Neural crest cell (in vitro differentiated cells): ENCODE measurements at places on chromosomes 3 and 15. TPM values are rescaled to one million over a fixed set of nuclear protein-coding genes. Genes with fewer than 3 reads are reported as not detected.
A peak's percentile ranks its signal among the peaks of the same experiment; 100 is the strongest.

DNA sequence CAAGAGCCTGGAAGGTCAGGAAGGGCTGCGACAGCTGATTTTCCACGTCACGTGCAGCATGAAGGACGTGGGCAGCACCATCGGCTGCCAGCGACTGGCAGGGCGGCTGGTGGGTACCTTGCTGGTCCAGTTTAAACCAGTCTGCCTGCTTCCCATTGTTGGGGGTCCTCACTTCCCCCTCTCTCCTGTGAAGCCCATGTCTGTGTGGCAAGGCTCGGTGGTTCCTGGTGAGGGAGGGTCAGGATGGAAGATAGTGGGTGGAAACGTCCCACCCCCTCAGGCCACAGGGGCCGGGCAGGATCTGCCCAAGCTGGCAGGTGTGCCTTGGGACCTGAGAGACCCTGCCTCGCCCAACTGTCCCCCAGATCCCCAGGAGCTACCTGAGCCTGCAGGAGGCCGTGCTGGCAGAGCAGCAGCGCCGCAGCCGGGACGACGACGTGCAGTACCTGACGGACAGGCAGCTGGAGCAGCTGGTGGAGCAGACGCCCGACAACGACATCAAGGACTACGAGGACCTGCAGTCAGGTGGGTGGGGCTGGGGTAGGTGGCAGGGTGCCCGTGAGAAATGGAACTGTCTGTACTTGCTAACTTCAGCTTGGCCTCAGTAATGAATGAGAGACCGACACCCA, 108.2 kb downstream of the LRRK1 start:
- DNase-seq = no peak
- H3K4me1 ChIP-seq = peaks cover 47% of the 10 kb centered on the region
- H3K27ac ChIP-seq = no peak overlapping the region
- peaks cover 4% of the 10 kb centered on the region for H3K27me3 ChIP-seq
- no peaks in the 10 kb centered on the region for H3K36me3 ChIP-seq
- H3K4me3 ChIP-seq = no peak overlapping the region

DNA sequence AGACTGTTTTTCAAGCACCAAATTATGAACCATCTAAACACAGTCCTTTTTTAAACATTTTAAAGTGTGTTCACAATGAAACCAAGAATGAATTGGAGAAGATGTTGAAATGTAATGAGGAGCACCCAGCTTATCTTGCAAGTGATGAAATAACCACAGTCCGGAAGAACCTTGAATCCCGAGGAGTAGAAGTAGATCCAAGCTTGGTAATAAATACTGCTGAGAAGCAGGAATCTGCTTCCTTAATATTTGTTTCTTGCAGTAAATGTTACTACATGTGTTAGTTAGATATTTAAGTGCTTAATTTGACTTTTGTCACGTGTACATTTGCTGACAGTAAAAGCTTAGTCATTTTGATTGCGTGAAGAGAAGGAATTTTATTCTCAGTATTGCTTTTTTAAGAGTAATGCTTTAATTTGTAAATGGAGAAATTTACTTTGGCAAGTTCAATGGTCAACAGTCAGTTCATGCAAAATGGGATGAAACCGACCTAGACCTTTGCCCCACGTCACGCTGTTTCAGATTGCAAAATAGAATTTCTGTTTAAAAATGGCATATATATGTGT, 69.8 kb downstream of the OPA1 start:
- H3K27me3 ChIP-seq = no peaks in the 10 kb centered on the region
- DNase-seq = no peak
- H3K4me3 ChIP-seq = no peak overlapping the region
- no peaks in the 10 kb centered on the region for H3K4me1 ChIP-seq
- no peak overlapping the region for H3K27ac ChIP-seq

DNA sequence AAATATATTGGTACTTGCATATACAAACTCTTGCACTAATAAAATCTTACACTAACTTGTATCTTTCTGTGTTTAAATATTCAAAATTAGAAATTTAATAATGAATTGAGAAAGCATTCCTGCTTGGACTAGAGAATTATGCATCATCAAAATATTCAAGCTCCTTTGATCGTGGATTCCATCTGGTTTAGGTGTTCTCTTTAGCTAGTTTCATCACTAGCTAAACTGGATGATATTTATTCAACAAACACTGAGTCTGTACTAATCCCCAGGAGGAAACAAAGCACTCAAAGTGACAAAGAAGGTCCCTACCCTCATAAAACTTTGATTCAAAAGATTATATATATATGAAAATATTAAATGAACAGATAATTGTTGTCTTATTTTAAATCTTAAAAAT, 1360.9 kb upstream of the ALCAM start:
- no peak overlapping the region for H3K4me3 ChIP-seq
- H3K27ac ChIP-seq = no peak overlapping the region
- no peak for DNase-seq
- H3K36me3 ChIP-seq = no peaks in the 10 kb centered on the region
- H3K4me1 ChIP-seq = no peaks in the 10 kb centered on the region

GRCh38 chr3:114451561-114452018, 157.8 kb downstream of the TIGIT start:
- H3K4me1 ChIP-seq = peaks cover 20% of the 10 kb centered on the region
- H3K27ac ChIP-seq = no peak overlapping the region
- no peaks in the 10 kb centered on the region for H3K36me3 ChIP-seq
- H3K4me3 ChIP-seq = peak overlapping the region; percentile 52
- H3K27me3 ChIP-seq = no peaks in the 10 kb centered on the region

DNA sequence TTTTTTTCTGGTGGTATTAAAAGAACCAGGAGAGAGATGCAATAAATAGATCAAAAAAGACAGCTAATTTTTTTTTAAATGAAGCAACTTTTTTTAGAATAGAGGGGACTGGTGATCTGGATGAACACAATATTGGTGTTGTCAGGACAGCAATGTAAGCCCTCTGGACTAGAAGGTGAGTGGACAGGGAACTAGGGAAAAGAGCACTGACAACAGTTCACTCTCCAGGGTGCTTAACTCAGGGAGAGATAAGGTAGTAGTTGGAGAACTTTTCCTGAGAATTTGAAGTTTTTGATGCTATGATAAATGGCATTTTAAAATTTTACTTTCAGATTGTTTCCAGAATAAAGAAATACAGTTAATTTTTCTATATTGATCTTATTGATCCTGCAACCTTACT, 158.3 kb upstream of the STAC start:
- no peak for DNase-seq
- H3K4me1 ChIP-seq = no peaks in the 10 kb centered on the region
- peaks cover 2% of the 10 kb centered on the region for H3K27me3 ChIP-seq

DNA sequence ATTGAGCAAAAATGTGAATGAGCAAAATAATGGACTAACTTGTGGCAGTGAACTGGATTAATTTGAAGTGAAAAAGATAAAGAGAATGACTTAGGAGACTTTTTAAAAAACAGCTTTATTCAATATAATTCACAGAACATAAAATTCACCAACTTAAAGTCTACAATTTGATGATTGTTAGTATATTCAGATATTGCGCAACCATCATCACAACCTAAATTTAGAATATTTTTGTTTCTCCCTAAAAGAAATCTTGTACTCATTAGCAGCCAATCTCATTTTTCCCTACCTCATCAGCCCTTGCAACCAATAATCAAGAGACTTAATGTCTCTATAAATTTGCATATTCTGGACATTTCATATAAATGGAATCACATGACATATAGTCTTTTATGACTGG, 496.5 kb downstream of the IGSF11 start:
- H3K27me3 ChIP-seq = no peaks in the 10 kb centered on the region
- H3K36me3 ChIP-seq = no peaks in the 10 kb centered on the region
- no peak overlapping the region for H3K27ac ChIP-seq

- no peak for DNase-seq
- H3K4me3 ChIP-seq = no peak overlapping the region
- no peak overlapping the region for H3K27ac ChIP-seq
- H3K4me1 ChIP-seq = no peaks in the 10 kb centered on the region
Measured at GRCh38 chr3:75737831-75738493, 47.4 kb downstream of the ZNF717 start.

GRCh38 chr3:6512172-6512800, 348.6 kb upstream of the GRM7 start:
- peaks cover 8% of the 10 kb centered on the region for H3K36me3 ChIP-seq
- H3K4me3 ChIP-seq = no peak overlapping the region
- H3K27me3 ChIP-seq = no peaks in the 10 kb centered on the region
- no peaks in the 10 kb centered on the region for H3K4me1 ChIP-seq
- no peak overlapping the region for H3K27ac ChIP-seq

DNA sequence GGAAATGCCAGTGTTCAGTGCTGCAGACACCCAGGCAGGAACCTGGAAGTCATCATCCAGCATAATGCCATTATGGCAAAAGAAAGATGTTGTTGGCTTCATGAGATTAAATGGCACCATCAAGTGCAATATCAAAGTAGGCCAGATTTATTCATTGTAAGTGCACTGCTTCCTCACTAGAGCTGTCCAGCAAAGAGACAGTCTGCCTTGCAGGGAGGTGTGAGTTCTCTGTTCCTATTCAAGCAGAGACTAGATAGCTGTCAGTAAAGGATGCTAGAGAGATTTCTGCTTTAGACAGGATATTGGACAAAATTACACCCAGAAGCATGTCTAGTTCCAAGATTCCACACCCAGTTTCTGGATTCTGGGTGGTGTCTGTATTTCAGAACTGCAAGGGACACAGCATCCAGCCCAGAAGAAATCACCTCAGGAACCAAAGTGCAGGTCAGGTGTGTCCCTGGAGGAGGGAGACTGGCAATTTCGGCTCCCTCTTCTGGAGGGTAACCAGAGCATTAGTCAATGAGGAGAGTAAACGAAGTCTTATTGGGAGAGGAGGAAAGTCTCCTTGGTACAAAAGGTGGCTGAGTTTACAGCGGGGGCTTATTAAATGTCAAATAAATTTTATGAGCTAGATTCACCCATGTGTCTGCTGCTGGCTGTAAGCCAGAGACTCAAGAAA, 377.3 kb downstream of the EPHB1 start:
- H3K4me1 ChIP-seq = peaks cover 7% of the 10 kb centered on the region
- DNase-seq = no peak
- no peak overlapping the region for H3K4me3 ChIP-seq
- no peaks in the 10 kb centered on the region for H3K27me3 ChIP-seq
- peaks cover 3% of the 10 kb centered on the region for H3K36me3 ChIP-seq

- no peak overlapping the region for H3K4me3 ChIP-seq
- peaks cover 13% of the 10 kb centered on the region for H3K36me3 ChIP-seq
- peaks cover 41% of the 10 kb centered on the region for H3K4me1 ChIP-seq
- H3K27ac ChIP-seq = peak overlapping the region; percentile 50
- no peak for DNase-seq
Measured at GRCh38 chr15:68787609-68788263, 33.0 kb downstream of the ANP32A start.

GRCh38 chr15:71431343-71432336, 316.4 kb downstream of the THSD4 start:
- H3K4me3 ChIP-seq = no peak overlapping the region
- H3K27me3 ChIP-seq = no peaks in the 10 kb centered on the region
- no peak overlapping the region for H3K27ac ChIP-seq
- no peaks in the 10 kb centered on the region for H3K4me1 ChIP-seq

DNA sequence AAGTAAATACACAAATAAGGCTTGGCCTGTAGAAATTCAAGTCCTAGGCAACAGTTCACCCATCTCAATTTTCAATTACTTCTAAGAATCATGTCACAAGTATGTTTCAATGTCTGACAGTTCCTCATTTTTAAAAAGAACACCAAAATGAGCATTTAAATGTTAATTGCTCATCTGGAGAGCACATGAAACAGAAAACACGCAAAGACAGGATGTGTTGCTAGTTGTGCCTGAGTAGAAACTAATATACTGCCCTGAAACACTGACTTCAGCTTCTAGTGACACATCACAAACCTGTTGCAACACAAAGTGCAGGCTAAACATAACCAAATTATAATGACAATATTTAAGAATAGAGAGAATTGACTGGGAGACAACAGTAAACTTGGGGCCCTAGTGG, 167.3 kb upstream of the THBS1 start:
- H3K36me3 ChIP-seq = peaks cover 9% of the 10 kb centered on the region
- no peak overlapping the region for H3K4me3 ChIP-seq
- DNase-seq = no peak
- H3K27me3 ChIP-seq = no peaks in the 10 kb centered on the region
- H3K27ac ChIP-seq = no peak overlapping the region
- H3K4me1 ChIP-seq = no peaks in the 10 kb centered on the region

DNA sequence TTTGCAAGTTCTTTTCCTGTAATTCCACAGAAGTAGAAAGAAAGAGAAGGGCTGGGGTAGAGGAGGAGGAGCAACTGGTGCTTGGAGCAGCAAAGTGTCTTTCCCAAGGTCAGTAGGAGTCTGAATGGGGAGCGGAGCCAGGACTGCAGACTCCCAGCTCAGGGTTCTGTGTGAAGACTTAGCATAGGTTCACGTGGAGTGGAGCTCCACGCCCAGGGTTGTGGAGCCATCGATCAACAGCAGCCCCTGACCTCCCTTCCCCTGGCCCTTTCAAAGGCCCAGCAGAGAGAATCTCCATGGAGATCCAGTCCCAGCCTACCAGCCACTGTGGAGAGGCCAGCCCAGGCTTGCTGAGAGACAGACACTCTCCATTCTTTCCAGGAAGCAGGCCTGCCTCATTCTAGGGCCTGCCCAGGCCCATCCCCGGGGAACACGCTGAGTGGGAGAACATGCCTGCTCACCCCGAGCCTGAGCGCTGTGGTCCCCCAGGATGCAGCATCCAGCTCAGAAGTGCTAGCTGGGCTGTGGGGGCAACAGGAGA, 62.1 kb downstream of the CORO2B start:
- no peak for DNase-seq
- peak overlapping the region; percentile 87 for H3K27ac ChIP-seq
- H3K36me3 ChIP-seq = peaks cover 2% of the 10 kb centered on the region
- no peak overlapping the region for H3K4me3 ChIP-seq
- H3K27me3 ChIP-seq = no peaks in the 10 kb centered on the region

- H3K27ac ChIP-seq = no peak overlapping the region
- no peaks in the 10 kb centered on the region for H3K36me3 ChIP-seq
- no peaks in the 10 kb centered on the region for H3K4me1 ChIP-seq
Measured at GRCh38 chr3:134822090-134822489, 27.0 kb downstream of the EPHB1 start.

DNA sequence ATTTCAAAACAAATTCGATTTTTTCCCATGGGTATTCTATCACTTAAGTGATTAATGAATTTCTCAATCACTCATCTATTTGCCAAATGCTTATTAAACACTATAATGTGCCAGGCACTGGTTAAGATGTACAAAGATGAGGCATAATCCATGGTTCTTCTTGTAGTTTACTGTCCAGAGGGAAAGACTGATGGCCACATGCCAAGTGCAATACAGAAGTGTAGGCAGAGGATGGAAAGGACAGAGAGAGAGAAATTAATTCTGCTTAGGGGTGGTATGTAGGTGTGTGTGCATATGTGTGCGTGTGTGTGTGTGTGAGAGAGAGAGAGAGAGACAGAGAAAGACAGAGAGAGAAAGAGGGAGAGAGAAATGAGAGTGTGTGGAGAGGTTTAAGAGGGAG, 120.8 kb upstream of the CCNL1 start:
- H3K27me3 ChIP-seq = no peaks in the 10 kb centered on the region
- no peak overlapping the region for H3K27ac ChIP-seq
- H3K36me3 ChIP-seq = peaks cover 2% of the 10 kb centered on the region
- no peak overlapping the region for H3K4me3 ChIP-seq
- H3K4me1 ChIP-seq = no peaks in the 10 kb centered on the region
- DNase-seq = no peak

GRCh38 chr15:88656760-88657221, 18.0 kb downstream of the ISG20 start:
- no peak for DNase-seq
- H3K4me3 ChIP-seq = no peak overlapping the region
- no peaks in the 10 kb centered on the region for H3K4me1 ChIP-seq
- peaks cover 5% of the 10 kb centered on the region for H3K27me3 ChIP-seq
- no peak overlapping the region for H3K27ac ChIP-seq

The NEK10 gene
- total RNA-seq = 1.6 and 2.7 TPM in 2 replicates

The RPL15 gene
- total RNA-seq = 2,019 and 2,075 TPM in 2 replicates

The NAALADL2 gene
- 2.8 and 4.3 TPM in 2 replicates for total RNA-seq

The ERC2 gene
- total RNA-seq = 12.2 and 13.5 TPM in 2 replicates

The SH2D7 gene
- not detected in 2 replicates for total RNA-seq

The PLA2G4E gene
- not detected in 2 replicates for total RNA-seq

The CMTM8 gene
- total RNA-seq = 4.4 TPM in 2 replicates

The GOLGA8S gene
- total RNA-seq = 0.25 and 0.33 TPM in 2 replicates

The PLA2G4D gene
- not detected in 2 replicates for total RNA-seq

The C3orf20 gene
- 0.14 TPM in 1 of 2 replicates, not detected in the other for total RNA-seq
